NCI-H460 (cell line): ENCODE measurements at places on chromosomes 3 and 15. TPM values are rescaled to one million over a fixed set of nuclear protein-coding genes. Genes with fewer than 3 reads are reported as not detected.

Gene PLIN1
- total RNA-seq = 0.40 and 0.52 TPM in 2 replicates

DNA sequence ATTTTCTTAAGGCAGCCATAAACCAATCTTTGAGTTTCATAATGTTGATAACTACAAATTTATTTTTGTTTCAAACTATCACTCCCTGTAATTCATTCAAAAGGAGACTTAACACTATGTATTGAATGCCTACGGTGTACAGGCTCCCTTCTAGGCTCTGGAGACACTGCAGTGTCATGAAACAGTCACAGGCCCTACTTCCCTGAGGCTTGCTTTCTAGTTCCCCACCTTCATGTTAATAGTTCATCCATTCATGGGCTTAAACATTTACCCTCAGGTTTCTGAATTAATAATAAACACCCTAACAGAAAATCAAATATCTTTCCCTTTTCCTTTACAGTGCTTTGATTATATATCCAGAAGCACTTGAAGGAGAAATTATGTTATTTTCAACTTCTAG lies 168.7 kb downstream of the CHL1 start:
- DNase-seq = no peak

GRCh38 chr3:169350228-169350627 lies 313.3 kb downstream of the MECOM start:
- DNase-seq = no peak

- DNase-seq = no peak
These were observed 333.8 kb upstream of the RBMS3 start for GRCh38 chr3:28947061-28947460.

DNA sequence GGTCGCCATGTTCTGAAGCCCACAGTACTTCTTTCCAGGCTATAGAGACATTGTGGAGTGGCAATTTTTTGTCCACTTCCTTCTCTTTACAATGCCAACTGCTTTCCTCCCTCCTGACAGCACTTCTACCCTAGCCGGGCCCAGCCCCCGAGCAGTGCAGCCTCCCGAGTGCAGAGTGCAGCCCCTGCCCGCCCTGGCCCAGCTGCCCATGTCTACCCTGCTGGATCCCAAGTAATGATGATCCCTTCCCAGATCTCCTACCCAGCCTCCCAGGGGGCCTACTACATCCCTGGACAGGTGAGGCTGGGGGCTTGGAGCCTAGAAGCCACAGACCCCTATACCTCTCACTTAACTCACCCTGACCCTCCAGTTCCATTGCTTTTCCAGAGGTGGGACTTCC lies 2.8 kb downstream of the EIF4G1 start:
- DNase-seq = no peak

DNA sequence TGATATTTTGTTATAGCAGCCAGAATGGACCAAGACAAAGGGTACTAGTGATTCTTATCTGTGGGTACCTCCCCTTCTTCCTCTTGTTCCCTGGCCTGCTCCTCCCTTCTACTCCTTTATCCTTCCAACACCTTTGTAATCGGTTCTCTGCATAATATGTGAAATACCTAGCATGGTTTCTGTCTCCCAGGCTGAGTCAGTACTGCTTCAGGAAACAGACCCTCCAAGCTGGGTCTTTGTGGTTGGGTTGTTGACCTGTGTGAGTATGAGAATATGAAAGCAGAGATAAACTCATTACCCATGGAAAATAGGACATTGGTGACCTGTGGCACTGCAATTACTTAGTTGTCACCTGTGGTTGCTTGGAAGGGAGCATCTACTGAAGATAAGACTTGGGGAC lies 69.3 kb upstream of the KLF13 start:
- DNase-seq = no peak
